GM12865 (cell line): ENCODE measurements at places on chromosomes 1 and 21.

GRCh38 chr1:241579434-241579833 is 47.3 kb downstream of the KMO start:
- peak; percentile 14 for DNase-seq

DNA sequence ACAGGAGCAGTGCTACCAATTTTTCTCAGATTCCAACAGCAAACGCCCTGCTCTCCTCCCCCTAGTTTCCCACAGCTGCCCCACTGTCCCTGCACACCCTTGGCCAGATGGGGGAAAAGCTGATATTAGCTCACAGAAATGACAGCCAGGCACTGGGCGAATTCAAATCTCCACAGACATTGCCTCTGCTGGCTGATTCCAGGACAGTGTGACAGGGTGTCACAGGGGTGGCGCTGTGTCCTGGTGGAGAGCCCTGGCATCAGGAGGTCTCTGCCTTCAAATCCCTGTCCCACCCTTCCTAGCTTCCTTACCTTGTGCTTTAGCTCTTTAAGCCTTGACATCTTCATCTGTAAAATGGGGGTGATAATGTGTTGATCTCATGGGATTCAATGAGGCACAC is 10.4 kb downstream of the OLIG1 start:
- no peak for DNase-seq

DNA sequence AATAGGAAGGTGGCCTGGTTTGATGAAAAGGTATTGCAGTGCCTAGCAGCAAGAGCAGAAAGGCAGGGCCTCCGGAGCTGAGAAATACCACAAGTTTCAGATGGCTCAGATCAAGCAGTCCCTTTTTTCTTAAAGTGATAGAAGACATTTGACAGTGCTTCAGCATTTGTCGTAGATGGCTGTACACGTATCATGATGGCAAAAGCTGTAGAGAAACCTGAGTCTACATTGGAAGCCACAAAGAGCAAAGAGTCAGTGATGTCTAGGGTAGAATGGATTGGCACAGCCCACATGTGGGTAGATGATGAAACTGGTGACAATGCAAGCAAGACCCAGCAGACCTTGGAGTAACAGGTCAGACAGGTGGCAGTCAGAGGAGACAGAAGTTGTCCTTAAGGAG is 101.3 kb upstream of the ARTN start:
- peak; percentile 74 for DNase-seq

- no peak for DNase-seq
Observed at GRCh38 chr1:34186741-34187494, 10.2 kb downstream of the C1orf94 start.

DNA sequence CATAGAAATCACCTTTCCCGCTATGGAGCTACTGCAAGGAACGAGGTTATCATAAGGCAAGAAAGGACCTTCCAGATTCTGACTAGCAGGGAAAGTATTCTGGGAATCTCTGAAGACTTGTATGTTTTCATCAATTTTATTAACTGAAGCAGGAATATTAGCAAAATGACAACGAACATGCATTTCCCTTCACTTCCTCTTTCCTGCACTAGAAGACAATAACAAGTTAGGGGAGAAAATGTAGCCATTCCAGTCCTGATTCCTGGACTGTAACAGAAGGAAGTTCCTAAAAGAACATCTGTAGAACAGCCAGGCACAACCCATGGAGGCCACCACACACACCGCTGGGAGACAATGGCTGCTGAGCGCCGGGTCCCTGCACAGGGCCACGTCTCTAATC is 106.8 kb downstream of the RAVER2 start:
- DNase-seq = no peak

- DNase-seq = peak; percentile 50
Observed at GRCh38 chr1:117607471-117607870, 1.6 kb downstream of the TENT5C start.

DNA sequence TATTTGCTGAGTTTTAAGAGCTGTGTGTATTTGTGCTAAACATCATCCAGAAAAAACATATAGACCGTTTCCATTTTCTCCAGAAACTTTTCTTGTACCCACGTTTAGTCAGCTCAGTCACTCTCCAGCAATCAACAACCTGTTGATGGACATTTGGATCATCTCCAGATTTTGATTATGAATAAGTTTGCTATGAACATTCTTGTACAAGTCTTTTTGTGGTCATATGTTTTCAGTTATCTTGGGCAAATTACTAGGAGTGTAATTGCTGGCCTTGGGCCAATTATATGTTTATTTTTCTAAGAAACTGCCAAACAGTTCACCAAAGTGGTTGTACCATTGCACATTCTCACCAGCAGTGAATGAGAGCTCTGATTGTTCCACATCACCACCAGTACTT is 221.8 kb downstream of the CENPF start:
- no peak for DNase-seq

GRCh38 chr1:201028461-201028889 is 5.0 kb upstream of the KIF21B start:
- DNase-seq = no peak

- no peak for DNase-seq
Observed at GRCh38 chr21:43764576-43765495, 11.3 kb downstream of the CSTB start.

DNA sequence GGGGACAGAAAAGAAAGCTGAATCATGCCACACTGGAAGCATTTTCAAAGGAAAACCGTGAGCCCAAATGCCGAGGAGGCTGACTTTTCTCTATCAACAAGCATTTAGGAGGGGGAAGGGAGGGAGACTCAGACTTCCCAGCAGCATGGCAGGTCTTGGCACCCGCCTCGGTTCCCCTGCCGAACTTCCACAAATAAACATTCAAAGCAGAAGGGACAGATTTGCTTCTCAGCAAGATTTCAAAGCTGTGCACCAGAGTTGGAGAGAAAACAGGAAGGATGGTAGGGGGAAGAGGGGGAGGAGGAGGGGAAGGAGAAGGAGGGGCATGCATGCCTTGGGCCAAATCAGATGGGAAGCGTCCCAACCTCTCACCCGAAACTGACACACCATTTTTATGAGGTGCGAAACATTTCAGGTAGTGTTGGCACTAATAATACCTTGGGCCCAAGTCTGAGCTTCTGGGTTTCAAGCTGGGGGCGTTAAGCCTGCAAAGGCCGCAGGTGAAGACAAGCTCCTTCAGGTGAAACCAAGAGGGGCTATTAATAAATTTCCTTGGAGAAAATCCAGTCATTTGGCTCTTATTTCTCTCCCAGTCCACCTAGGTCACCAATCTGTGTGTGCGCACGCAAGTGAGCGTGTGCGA is 26.4 kb downstream of the ABCA4 start:
- no peak for DNase-seq

- no peak for DNase-seq
Observed at GRCh38 chr1:245418077-245418476, 263.3 kb downstream of the KIF26B start.

- no peak for DNase-seq
Observed at GRCh38 chr1:233331676-233332519, 4.4 kb downstream of the MAP3K21 start.

DNA sequence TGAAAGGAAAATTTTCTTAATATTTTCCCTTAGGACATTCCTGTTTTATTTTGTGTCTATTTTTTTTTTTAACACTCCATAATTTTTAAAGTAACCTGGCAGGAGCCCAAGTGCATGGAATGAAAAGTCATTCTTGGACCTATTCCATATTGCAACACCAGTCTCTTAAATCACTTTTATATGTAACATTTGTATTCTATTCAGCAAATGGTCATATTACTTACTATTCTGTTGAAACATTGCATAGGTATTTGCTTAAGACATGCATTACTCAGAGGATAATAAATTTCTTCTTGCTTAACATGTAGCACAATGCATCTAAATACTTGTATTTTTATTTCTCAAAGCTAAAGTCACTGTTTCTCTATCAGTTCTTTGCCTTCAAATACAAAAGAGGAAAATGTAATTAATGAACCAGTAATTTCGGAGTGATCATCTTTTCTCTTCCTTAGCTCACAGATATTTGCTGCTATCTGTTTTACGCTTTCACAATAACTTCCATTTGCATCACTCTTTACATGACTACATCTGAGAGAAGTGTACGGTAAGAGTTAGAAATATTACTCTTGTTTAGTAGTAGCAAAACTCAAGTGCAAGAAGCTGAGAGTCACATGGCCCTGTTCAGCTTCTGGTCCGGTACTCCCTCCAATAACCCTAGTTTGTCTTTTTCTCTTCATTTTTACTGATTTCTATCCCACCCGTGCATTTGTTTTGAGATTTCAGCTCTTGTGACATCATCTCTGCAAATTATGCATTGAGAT is 394.8 kb downstream of the USP25 start:
- DNase-seq = no peak

GRCh38 chr1:33824321-33824720 is 39.6 kb upstream of the HMGB4 start:
- no peak for DNase-seq

DNA sequence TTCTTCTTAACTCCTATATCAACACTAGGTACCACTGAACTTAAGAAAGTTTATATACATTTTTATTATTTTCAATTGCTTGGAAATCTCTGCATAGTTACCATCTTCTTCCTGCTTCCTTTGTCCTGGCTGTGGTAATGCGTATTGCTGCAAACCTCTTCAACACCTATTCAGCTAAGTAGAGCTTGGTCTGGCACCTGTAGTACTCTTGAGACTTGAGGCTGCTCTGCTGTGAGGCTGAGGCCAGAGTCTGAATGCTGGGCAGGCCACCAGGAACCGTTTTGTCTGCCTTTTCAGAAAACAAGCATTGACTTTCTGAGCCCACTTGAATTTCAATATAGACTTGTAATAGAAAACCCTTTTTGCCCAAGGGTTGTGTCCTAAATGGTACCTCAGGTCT is 52.0 kb upstream of the RGS2 start:
- no peak for DNase-seq

- DNase-seq = no peak
Observed at GRCh38 chr1:179094818-179095217, 12.9 kb downstream of the TOR3A start.

GRCh38 chr1:17540255-17541001 is 930 bp downstream of the ARHGEF10L start:
- no peak for DNase-seq

- DNase-seq = no peak
Observed at GRCh38 chr1:26046246-26047095, 553 bp upstream of the SLC30A2 start.

GRCh38 chr1:25613091-25613490 is 3.5 kb upstream of the MAN1C1 start:
- no peak for DNase-seq

DNA sequence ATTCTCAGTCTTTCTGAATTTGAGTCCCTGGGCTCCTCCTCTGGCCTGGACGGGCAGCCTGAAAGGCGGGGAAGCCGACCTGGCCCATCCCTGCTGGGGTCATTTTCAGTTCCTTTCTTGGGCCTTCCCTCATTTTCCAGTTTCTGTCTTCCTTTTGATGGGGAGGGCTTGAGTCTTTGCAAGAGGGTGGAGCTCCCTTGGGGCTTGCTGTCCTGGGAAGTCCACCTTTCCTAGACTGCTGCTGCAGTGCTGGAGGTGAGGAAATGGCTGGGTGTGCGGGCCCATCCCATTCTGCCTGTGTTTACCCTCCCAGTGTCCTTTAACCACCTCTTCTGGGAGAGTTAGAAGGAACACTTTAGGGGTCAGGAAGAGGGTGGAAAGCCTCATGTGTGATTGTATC is 40.4 kb upstream of the SYNC start:
- DNase-seq = no peak

GRCh38 chr1:203127666-203128430 is at the start of gene ADORA1:
TSS of gene ADORA1 (plus strand) at chr1:203127726. CDS start at chr1:203128842, 1,116 bp downstream.
- no peak for DNase-seq

DNA sequence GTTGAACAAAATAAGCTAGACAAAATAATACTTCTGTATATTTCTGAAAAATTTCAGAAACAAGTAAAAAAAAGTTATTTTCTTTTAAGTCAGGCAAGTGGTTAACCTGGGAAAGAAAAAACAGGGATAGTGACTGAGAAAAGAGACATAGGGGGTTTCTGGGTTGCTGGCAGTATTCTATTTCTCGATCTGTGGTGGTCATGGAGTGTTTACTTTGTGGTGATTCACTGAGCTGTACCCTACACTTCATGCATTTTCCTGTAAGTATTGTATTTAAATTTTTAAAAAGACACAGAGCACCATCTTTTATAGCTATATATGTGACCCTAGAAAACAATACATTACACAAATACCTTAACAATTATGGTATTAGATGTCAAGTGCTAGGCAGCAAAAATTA is 58.2 kb downstream of the ZNF644 start:
- no peak for DNase-seq

- DNase-seq = no peak
Observed at GRCh38 chr1:228021355-228022030, 14.7 kb downstream of the WNT3A start.

- DNase-seq = no peak
Observed at GRCh38 chr1:78038071-78038470, 7.7 kb upstream of the GIPC2 start.

DNA sequence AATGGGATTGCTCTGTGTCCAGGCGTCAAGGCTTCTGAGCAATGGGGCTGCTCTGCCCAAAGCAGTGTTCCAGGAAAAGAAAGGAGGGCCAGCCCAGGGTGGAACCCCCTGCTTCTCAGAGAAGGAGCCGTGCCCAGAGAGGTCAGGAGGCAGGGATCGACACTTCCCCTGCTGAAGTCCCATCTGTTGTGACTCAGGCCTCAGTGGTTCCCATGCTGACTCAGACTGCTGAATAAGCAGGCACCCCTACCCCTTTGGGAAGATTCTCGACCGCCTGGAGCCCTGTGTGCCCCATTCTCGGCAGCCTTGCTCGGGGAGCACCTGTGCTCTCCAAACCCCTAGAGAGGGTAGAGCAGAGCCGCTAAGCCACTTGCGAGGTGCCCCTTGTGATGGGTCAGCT is 23.9 kb downstream of the PKP1 start:
- no peak for DNase-seq

GRCh38 chr1:185426848-185427247 is 109.8 kb upstream of the IVNS1ABP start:
- DNase-seq = no peak

GRCh38 chr21:42796327-42797062 is 82.8 kb downstream of the WDR4 start:
- DNase-seq = no peak

DNA sequence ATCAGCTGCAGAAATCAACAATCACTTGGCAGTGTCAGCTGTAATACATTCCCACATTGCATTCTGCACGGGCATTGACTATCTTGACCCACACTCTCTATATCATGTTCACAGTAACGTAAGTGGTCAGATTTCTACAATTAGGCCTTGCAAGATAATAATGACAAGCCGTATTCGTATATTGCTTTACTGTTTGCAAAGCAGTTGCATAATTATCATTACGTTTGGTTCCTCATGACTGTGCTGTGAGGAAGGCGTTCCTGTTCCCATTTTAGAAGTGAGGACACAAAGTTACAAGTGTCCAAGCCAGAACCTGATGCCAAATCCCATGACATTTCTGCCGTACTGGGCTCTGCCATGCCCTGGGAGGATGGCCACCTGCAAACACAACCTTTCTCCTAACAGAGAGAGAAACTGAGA is 53.5 kb upstream of the TARBP1 start:
- DNase-seq = no peak

GRCh38 chr1:194776657-194777056 is 1590.2 kb upstream of the B3GALT2 start:
- no peak for DNase-seq
